ENCODE measurements at places on chromosomes 3 and 15.

GRCh38 chr3:143753006-143753405, 95.3 kb downstream of the SLC9A9 start:
- DNase-seq, result no peak

DNA sequence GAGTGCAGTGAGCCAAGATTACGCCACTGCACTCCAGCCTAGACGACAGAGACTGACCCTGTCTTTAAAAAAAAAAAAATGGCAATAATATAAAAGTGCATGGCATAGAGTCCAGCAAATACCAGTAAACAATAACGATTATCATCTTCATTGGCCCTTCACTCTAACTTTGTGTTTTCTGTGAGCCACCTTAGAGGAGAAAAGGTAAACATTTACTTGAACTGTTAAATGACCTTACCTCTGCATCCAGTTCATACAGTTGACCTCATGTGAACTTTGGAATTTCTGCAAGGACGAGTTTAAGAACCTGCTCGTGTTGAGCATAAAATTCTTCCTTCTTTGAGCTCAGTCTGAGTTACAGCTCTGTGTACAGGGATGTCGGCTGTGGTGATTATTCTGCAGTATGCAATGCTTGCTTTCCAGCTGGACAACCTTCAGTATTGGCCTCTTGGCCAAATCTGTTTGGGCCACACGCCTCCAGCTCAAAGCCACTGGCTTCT, 56.6 kb downstream of the RLBP1 start:
- no peak for DNase-seq

DNA sequence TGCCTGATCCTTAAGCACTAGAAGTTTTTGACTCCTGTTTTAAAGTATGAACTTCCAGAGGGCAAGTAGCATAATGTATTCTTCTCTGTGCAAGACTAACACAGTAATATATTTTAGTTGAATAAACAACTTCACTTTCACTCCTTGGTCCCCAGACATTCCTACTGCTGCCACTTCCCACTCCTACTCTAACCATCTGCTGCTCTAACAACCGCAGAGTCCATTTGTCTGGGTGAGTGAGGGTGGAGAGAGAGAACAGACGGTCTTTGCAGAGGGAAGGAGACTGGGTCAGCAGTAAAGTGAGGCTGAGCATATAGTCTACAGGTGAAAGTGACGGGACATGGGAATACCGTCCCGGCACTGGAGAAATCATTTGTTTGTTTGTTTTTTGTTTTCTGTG, 301.0 kb upstream of the SLCO3A1 start:
- no peak for DNase-seq

GRCh38 chr15:78679089-78679511, 38.1 kb upstream of the CHRNB4 start:
- no peak for DNase-seq

GRCh38 chr15:70602834-70603560, 160.4 kb downstream of the UACA start:
- DNase-seq, result no peak

DNA sequence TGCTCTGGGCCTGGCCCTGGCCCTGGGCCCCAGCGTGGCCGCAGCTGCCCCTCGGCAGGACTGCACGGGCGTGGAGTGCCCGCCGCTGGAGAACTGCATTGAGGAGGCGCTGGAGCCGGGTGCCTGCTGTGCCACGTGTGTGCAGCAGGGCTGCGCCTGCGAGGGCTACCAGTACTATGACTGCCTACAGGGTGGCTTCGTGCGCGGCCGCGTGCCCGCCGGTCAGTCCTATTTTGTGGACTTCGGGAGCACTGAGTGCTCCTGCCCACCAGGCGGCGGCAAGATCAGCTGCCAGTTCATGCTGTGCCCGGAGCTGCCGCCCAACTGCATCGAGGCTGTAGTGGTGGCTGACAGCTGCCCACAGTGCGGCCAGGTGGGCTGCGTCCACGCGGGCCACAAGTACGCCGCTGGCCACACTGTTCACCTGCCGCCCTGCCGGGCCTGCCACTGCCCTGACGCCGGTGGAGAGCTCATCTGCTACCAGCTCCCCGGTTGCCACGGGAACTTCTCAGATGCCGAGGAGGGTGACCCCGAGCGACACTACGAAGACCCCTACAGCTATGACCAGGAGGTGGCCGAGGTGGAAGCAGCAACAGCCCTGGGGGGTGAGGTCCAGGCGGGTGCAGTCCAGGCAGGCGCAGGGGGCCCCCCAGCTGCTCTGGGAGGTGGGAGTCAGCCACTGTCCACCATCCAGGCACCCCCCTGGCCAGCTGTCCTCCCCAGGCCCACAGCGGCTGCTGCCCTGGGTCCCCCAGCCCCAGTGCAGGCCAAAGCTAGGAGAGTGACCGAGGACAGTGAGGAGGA, 21.7 kb downstream of the FBLN2 start:
- no peak for DNase-seq

GRCh38 chr15:90427185-90427584, 39.1 kb downstream of the IQGAP1 start:
- no peak for DNase-seq

- no peak for DNase-seq
Measured at GRCh38 chr3:107752202-107752990, 229.6 kb downstream of the BBX start.

GRCh38 chr3:167972502-167972901, 123.2 kb downstream of the GOLIM4 start:
- no peak for DNase-seq

- DNase-seq, result no peak
Measured at GRCh38 chr15:65451989-65452388, 29.2 kb upstream of the IGDCC4 start.

GRCh38 chr3:37899711-37900306, 38.1 kb downstream of the CTDSPL start:
- DNase-seq, result no peak

GRCh38 chr3:158743664-158744566, 11.7 kb upstream of the RARRES1 start:
- no peak for DNase-seq
